ENCODE measurements at places on chromosomes 13 and 19.

DNA sequence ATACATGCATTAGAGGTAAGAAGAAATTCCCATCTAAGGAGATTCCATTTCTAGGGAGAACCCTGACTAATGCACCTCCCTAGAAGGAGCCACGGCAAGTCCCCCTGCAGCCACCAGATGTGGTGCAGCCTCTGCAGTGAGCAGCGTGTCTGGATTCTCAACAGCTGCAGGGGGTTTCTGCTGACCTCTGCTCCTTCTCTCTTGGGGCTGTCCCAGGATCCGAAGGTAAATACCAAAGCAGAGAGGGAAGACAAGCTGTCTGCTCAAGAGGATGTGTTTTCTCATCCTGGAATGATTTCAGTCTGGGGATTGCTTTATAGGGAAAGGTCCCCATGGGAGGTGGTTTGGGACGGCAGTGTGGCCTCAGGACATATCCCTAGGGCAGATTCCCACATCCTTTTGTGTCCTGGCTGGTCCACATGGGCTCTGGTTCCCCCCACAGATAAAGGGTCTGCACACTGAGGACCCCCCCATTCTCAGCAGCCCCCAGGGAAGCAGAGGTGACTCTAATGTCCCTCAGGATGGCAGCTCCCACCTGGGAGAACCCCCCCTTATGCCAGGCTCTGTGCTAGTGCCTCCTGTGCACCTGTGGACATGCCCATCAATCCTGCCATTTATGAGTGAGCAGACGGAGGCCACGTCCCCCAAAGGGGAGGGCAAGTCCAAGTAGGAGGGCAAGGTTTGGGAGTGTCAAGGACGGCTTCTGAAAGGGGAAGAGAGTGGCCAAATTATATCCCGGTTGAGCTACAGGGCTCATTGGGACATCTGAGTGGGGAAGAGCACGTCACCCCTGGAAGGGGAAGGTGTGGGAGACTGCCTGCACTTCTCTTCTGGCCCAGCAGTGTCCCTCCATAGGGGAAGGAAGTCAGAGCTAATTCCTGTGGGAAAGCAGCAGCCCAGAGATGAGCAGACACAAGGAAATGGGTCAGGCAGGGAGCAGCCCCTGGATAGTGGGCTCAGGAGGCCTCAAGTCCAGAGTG, 10.2 kb upstream of the OR10H5 start:
- no peak for DNase-seq

DNA sequence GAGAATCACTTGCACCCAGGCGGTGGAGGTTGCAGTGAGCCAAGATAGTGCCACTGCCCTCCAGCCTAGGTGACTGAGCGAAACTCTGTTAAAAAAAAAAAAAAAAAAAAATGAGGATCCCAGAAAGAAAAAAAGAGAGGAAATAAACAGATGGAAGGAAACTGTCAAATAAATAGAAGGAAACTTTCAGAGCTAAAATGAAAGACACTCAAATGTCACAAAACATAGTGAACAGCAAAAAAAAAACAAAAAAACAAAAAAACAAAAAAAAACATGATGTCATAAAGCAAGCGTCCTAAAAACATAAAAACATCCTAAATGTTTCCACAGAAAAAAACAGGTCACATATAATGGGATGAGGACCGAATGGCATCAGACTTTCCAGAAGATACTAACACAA, 15.0 kb downstream of the MLLT1 start:
- DNase-seq = no peak

GRCh38 chr19:3135961-3136683, at the start of gene GNA15:
TSS of gene GNA15 (plus strand) at chr19:3136033. CDS start at chr19:3136451, 418 bp downstream.
- DNase-seq = no peak

- no peak for DNase-seq
Observed at GRCh38 chr19:54482889-54483288, 9.8 kb upstream of the CDC42EP5 start.

- no peak for DNase-seq
Observed at GRCh38 chr13:40213779-40214178, 452.7 kb downstream of the FOXO1 start.

DNA sequence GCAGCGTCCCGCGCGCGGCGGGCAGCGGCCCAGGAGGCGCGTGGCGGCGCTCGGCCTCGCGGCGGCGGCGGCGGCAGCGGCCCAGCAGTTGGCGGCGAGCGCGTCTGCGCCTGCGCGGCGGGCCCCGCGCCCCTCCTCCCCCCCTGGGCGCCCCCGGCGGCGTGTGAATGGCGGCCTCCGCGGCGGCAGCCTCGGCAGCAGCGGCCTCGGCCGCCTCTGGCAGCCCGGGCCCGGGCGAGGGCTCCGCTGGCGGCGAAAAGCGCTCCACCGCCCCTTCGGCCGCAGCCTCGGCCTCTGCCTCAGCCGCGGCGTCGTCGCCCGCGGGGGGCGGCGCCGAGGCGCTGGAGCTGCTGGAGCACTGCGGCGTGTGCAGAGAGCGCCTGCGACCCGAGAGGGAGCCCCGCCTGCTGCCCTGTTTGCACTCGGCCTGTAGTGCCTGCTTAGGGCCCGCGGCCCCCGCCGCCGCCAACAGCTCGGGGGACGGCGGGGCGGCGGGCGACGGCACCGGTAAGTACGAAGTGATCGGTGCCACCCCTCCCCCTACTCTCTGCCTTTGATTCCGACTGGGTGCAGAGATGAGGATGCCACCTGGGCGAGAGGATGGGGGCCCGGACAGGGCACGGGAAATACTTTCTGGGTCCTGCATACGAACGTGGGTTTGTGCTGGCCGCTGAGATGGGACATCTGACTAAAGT, 874 bp downstream of the TRIM28 start:
- peak; percentile 71 for DNase-seq

DNA sequence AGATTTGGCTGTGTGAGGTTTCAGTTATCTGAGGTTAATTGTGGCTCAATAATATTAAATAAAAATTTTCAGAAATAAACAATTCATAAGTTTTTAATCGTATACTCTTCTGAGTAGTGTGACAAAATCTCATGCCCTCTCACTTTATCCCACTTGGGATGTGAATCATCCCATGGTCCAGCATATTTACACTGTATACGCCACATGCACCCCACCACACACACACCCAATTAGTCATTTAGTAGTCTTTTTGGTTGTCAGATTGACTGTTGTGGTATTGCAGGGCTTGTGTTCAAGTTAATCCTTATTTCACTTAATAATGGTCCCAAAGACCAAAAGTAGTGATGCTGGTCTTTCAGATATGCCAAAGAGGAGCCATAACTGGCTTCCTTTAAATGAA, 66.4 kb upstream of the PCDH9 start:
- DNase-seq = no peak

GRCh38 chr13:27810461-27810860, 18.2 kb downstream of the GSX1 start:
- DNase-seq = no peak

GRCh38 chr13:49411353-49411752, 32.5 kb downstream of the CAB39L start:
- DNase-seq = no peak

DNA sequence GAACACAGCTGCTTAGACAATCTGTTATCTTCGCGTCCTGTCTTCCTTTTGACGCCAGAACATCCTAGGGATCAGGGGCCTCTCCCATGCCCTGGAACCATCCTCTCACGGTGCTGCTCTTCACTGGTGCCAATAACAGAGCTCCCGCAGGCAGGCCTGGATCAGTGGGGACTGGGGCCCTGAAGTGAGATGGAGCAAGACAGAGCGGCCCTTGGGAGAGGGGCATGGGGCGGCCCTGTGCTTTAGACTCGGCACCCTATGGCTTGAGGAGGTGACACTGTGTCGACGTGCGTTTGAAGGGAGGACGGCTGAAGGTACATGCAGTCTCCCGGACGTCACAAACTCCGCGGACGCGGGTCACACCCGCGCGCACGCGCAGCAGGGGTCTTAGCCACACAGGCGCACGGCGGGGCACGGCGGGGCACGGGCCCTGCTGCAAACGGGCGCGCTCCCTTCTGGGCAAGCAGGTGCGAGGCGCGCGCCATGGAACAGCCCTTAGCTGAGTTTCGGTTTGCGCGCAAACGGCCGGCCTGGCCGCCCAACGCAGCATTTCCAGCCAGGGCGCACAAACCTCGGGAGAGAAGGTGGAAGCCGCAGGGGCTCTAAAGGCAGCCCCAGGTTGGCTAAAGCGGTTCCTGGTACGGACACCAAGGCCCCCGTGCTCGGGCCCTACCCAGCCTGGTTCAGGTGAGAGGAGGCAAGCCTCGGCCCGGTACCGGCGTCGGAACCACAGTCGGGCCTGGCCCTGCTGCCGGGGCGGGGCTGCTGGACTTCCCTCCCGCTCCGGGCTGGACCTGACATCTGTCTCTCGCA, 16.5 kb upstream of the RNF17 start:
- DNase-seq = no peak

DNA sequence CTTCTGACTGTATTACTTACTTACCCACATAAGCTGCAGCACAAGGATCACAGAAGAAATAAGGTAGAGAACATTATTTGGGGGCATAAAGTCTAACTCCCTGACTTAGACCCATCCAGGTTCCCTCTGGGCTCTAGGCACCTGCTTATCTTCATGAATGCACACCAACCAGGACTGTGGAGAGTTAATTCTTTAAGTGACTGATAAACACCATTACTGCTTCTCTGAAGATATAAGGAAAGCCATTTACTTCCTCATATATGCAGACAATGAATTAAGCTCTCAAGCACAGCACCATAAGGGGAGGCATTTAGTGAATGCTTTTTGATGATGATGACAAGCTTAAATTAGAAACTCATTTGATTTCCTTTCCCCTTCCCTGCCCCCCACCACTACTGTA, 22.5 kb downstream of the OBI1 start:
- no peak for DNase-seq

- DNase-seq = no peak
Observed at GRCh38 chr13:28754698-28755545, 36.2 kb upstream of the SLC46A3 start.

Measured in neural crest cell (in vitro differentiated cells).